ENCODE measurements at places on chromosomes 6 and 20.

- peak; percentile 9 for DNase-seq
Observed at GRCh38 chr6:75611011-75611701, 9.5 kb downstream of the SENP6 start.

DNA sequence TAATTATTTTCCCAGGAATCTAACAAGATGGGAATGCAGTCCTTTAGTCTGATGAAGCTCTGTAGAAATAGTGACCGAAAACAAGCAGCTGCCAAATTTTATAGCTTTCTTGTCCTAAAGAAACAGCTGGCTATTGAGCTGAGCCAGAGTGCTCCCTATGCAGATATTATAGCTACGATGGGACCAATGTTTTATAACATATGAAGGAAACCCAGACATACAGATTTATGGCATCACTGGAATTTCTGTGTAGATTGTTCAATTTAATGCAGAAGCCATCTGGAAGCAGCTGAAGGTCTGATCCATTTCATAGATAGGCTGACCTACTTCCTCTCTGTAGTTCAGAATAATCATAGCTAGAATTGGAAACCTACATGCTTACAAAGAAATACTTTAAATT is 11.8 kb upstream of the SNPH start:
- no peak for DNase-seq

DNA sequence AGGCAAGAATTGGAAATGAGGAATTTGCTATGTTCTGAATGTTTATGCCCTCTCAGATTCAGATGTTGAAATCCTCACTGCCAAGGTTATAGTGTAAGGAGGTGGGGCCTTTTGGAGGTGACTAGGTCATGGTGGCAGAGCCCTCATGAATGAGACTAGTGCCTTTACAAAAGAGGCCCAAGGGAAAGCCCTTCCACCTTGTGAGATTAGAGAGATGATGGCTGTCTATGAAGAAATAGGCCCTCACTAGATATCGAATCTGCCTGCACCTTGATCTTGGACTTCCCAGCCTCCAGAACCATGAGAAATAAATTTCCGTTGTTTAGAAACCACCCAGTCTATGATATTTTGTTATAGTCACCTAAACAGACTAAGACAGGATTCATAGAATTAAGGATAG is 10.4 kb downstream of the ASIP start:
- DNase-seq, result no peak

GRCh38 chr6:43054206-43054943 is 724 bp upstream of the CUL7 start:
- no peak for DNase-seq

- no peak for DNase-seq
Observed at GRCh38 chr20:20167698-20168097, 115.4 kb downstream of the CFAP61 start.

- peak; percentile 68 for DNase-seq
Observed at GRCh38 chr6:30818391-30818841, 65.9 kb upstream of the DDR1 start.

DNA sequence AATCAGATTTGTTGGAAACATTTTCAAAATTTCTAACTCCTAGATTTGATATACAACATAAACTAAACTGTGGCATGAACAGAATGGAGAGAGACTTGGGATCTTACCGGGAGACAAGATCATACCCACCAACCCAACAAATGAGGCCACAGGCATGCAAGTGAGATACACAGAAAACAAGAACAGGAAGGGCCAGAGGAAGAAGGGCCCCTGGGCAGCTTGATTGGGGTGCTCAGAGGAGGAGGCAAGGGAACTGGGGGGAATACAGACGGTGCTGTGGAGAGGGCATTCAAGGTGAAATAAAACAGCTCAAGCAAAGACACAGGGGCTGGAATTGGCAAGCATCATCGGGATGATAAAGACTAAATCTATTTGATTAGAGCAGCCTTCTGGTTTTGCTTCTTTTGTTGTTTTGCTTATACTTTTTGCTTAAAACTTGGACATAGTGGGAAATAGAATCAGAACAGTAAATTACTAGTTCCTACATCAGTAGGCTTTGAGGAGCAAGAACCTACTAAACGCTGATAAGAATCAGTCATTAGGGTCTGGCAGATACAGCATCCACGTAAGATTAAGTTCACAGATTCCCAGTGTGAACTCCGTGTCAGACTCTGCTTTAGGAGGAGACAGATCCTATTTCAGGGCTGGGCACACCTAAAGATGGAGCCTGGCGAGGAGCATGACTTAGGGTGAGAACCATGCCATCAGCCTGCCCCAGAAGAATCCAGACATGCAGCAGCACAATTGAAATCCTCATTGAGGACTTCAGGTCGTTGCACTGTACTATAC is 3.5 kb upstream of the RAMACL start:
- no peak for DNase-seq

GRCh38 chr20:6956056-6956455 is 188.6 kb downstream of the BMP2 start:
- no peak for DNase-seq

- no peak for DNase-seq
Observed at GRCh38 chr20:20691477-20692235, 20.8 kb downstream of the RALGAPA2 start.

DNA sequence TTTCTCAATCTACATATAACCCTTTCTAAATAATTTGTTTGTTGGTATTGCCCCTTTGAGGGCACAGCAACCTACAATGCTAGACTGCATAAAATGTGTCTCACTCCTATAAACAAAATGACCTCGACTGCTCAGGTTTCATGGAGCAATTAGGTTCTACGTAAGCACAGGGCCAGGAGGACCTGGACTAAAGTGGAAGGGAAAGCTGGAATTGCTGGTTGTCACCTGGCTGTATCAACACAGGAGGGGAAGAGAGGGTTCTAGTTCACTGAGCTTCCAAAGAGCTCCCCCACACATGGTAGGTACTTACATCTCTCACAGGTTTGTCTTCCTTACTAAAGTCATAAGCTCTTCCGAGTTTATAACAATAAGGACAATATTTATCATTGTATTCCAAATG is 51.0 kb downstream of the NCOA6 start:
- no peak for DNase-seq

GRCh38 chr6:11584244-11584643 is 46.7 kb downstream of the TMEM170B start:
- no peak for DNase-seq

DNA sequence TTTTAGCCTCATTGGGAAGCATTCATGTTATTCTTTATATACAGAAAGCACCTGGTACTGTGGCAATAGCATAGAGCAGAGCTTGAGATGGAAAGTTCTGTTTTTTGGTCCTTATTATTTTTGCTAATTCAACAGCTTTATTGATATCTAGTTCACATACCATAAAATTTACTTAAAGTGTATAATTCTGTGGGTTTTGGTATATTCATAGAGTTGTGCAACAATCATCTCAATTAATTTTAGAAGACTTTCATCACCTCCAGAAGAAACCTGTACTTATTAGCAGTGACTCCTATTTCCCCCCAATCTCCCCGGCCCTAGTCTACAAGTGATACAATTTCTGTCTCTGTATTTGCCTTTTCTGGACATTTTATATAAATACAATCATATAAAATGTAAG is 77.4 kb downstream of the ANKRD6 start:
- no peak for DNase-seq

DNA sequence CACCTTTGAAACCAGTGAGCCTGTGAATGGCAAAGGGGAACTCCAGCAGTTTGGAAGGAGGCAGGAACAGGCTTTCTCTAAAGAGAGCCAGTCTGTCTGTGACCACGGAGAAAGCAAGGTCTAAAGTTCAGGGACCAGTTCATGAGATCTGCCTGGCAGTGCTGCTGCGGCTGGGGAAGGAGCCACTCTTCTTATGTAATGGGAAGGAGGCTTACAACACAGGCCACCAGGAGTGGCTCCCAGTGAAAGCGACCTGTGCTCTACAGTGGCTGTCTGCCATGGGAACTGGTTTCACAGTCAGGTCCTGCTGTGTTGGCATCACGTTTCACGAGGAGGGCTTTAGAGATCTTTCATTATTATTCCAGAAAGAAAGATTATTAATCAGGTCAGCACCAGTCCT is 291.9 kb upstream of the PRDM1 start:
- DNase-seq, result peak; percentile 55

DNA sequence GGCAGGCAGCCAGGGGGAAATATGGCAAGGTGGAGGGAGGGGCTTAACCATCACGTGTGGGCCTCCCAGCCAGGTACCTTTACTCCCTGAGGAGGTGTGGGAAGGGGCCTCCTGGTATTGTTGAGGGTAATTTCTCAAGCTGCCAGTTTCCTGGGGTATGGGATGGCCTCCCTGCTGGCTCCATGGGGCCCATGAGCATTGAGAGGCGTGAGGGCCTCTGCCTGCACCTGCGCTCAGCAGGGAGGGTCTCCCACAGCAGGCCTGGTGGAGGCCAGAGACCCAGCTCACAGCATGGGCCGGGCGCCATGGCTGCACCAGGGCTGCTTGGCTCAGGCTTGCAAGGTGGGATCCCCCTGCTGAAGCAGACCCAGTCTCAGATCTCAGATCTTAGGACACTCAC is 113.0 kb downstream of the GRM4 start:
- DNase-seq, result no peak

- DNase-seq, result peak; percentile 62
Observed at GRCh38 chr6:7052443-7053011, 55.2 kb upstream of the RREB1 start.

GRCh38 chr6:131861381-131861780 is 53.6 kb downstream of the ENPP1 start:
- DNase-seq, result peak; percentile 35

GRCh38 chr6:106639812-106640211 is 10.4 kb downstream of the QRSL1 start:
- no peak for DNase-seq

- DNase-seq, result peak; percentile 78
Observed at GRCh38 chr6:31396422-31397152, 6.8 kb upstream of the MICA start.

DNA sequence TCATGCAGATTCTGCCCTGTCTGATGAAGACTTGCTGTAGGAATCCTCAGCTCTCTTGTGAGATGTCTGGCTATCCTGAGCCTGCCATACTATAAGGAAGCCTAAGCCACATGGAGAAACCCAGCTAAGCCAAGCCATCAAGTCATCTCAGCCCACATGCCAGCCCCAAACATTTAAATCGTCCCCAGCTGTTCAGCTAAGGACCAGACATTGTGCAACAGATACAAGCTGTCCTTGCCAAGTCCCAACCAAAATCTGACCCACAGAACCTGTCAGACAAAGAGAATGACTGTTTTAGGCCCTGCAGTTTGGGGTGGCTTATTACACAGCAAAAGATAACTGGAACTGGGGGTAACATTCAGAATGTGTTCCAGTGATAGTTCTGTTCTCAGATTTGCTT is 36.8 kb upstream of the FOXC1 start:
- peak; percentile 20 for DNase-seq

GRCh38 chr6:71139249-71139648 is 149.4 kb upstream of the OGFRL1 start:
- no peak for DNase-seq

DNA sequence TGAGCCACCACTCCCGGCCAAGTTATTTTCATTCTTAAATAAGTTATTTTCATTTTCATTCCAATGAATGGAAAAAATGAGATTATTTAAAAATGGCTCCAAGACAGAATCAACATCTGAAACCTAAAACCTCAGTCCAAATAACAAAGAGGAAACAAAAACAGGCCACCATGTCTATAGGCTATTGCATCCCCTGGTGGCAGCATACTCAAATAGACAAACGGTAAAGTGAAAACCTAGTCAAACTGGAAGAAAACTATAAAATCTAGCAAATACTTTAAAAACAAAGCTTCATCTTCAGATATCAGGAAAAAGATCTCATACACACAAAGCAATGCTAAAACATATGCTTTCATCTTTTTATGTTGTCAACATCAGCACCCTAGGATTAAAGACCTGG is 20.9 kb downstream of the IL17A start:
- DNase-seq, result no peak

DNA sequence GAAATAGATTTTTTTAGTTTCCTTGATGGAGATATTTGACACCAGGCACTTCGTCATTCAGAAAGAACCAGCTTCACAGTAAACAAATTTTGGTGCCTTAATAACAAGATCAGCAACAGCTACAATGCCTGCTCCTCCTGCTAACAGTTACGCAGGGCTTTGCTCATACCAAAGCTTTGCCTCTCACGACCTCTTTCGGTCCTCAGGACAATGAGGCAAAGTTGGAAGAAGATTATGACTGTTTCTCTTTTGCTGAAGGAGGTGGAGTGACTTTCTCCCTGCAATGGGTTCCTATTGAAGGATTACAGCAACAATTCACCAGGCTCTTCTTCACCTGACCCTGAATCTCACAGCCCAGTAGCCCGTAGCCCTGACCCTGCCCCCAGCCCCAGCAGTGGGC is 440.1 kb downstream of the PREX1 start:
- DNase-seq, result no peak

DNA sequence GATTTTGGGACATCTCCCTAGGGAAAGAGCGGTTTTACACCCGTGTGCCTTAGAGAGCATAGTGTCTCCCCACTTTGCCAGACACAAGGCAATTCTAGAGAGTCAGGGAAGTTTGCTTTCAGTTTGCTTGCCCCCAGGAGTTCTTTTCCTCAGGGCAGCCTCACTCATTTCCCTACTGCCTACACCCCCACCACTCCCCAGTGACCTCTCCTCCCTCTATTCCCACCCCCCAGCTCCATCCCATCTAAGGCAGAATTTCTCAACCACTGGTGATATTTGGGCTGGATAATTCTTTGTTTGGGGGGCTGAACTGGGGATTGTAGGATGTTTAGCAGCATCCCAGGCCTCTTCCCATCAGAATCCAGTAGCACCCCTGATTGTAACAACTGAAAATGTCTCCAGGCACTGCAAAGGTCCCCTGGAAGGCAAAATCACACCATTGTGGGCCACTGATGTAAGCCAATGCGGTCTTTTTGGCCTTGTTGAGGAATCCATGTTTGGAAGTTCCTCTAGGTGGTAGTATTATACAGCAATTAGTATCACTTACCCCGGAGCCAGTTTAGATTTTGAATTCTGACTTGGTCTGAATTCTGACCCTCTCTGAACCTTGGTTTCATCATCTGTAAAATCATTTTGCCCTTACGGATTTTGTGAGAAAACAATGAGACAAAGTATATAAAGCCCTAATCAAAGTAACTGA is 1.3 kb downstream of the EPPIN start:
- DNase-seq, result peak; percentile 62

GRCh38 chr6:15200087-15200486 is 45.8 kb upstream of the JARID2 start:
- DNase-seq, result no peak

GRCh38 chr6:104574135-104574750 is 285.5 kb downstream of the HACE1 start:
- DNase-seq, result no peak

- no peak for DNase-seq
Observed at GRCh38 chr6:163893609-163894189, 479.2 kb downstream of the QKI start.

GRCh38 chr20:4750381-4750780 is 28.7 kb downstream of the PRND start:
- DNase-seq, result no peak

GRCh38 chr6:69791065-69791471 is 5.7 kb downstream of the LMBRD1 start:
- no peak for DNase-seq
